ENCODE measurements at places on chromosomes 7 and 10.
A peak's percentile ranks its signal among the peaks of the same experiment; 100 is the strongest.

- no peak for DNase-seq
These were observed 87.0 kb downstream of the SGMS1 start for GRCh38 chr10:50536617-50537240.

GRCh38 chr7:131170440-131171271, 157.0 kb upstream of the MKLN1 start:
- no peak for DNase-seq

DNA sequence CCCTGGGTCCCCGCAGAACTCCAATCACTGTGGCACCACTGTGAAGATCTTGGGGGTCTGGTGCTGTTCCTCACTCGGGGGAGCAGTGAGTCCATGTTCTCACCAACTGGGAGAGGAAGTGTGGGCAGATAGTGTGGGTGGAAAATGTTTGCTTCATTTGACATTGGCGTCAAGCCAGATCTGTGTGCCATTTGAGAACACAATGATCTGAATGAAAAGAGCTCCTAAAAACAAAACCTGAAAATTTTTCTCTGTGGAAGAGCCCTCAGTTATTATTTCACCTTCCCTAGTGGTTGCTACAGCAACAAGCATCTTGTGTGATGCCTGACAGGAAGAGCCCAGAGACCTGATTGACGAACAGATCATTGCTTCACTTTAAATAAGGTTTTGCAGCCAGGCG, 125.6 kb downstream of the VIPR2 start:
- no peak for DNase-seq

GRCh38 chr7:82678716-82679115, 235.1 kb upstream of the CACNA2D1 start:
- peak; percentile 17 for DNase-seq

DNA sequence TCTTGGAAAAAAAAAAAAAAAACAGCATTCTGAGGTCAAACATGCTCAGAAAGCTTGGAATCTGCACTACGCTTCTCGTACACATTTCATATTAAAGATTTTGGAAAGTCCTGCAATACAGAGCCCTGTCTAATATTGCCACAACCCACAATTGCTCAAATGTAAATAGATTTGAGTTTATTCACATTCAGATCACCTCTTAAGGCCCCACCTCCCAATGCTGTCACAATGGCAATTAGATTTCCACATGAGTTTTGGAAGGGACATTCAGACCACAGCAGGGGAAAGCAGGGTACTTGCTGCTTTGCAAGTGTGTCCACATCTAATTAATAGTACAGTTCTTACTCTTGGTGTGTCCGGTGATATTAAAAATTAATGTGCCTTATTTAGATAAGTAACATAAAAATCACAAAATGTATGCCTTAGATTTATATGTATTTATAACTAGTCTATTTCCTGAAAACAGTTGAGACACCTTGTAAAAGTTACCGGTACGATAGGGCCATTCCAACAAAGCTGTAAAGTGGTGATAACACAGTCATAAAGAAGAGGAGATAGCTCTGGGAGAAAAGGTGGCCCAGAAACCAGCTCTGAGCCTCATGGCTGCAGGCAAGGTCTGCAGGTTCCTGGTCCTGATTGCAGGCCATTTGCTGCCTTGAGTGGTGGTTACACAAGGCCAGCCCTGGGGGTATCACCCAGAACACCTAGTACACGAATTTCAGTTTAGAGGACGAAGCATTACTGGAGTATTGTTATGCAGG, 27.9 kb downstream of the EGFR start:
- DNase-seq = peak; percentile 44

DNA sequence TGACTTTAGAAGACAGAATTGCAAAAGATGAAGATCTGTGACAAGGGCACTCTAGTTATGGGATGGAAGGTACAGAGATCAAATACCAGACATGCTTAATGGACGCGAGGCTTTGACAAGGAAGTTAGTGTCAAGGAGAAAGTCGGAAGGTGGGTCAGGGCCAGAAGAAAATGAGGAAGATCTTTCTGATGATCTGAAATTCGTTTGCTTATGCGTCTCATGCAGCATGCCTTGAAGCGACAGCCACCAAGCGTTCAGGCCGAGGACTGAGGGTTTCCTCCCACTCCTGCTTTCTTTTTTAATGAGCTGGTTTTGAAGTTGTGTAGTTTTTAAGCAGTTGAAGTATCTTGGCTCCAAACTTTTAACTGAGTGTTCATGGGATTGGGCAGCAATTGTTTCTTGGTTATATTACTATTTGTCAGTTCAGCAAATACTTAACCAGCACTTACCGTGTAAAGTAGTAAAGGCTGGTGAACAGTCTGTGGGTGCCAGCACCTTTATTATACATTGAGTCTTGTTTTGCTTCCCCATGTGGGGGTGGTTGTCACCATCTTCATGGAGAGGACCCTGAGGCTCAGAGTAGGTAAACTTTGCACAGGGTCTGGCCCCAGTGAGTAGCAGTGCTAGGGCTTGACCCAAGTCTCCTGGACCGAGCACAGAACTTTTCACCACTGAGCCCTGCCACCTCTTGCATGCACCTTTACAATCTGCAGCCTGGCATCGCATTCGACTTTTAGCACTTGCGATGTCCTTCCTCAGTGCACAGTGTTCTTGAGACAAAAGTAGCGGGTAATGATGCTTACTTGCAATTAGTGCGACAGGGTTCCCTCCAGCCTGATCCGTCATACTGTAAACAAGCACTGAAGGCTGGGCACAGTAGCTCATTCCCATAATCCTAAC, 14.3 kb upstream of the BHLHA15 start:
- DNase-seq = no peak

DNA sequence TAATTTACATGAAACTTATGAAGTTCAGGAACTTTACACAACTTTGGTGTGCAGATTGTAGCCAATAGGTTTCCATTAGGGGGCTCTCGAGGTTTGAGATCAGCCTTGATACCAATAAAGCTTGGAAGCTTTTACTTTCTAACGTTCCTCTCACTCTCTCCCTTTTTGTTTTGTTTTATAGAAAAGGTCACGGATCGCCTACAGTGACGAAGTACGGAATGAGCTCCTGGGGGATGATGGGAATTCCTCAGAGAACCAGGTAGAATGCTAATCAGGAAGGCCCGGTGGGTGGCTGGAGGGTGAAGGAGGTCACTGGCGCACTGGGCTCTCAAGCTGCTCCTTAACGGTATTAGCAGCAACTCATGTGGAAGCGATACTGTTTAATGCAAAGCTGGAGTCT, 79.9 kb downstream of the VTI1A start:
- DNase-seq = no peak

DNA sequence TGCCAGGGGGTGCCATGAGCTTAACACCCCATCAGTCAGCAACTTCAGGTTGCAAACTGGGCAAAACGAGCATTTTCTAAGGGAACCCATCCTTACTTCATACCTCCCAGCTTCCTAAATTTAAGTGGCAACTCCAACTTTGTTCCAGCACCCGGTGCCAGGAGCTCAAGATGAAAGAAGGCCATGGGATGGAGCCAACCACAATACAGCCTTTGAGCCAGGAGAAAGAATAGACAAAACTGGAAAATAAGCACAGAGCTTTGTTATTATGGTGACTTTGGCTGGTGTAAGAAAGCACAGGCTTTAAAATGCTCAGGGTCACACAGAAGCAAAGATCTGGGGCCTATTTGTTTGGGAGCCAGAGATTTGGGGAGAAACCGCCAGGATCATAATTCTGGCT, 388.7 kb upstream of the MGMT start:
- no peak for DNase-seq

DNA sequence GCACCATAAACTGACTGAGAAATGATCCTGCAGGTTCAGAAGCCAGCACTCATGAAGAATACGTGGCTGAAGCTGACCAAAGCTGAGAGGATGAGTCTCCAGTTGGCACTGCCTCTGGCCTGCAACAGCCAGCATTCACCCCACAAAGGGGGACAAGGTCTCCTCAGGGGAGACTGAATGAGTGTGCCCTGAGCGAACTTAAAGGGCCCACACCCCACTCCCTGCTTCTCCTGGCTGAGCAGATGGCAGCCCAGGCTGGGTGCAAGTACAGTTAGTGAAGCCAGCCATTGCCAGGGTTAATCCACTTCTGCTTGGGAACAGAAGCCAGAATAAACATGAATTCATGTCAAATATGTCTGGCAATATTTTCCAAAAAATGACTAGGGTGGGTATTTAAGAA, 98.1 kb downstream of the PPP1R17 start:
- DNase-seq = no peak

DNA sequence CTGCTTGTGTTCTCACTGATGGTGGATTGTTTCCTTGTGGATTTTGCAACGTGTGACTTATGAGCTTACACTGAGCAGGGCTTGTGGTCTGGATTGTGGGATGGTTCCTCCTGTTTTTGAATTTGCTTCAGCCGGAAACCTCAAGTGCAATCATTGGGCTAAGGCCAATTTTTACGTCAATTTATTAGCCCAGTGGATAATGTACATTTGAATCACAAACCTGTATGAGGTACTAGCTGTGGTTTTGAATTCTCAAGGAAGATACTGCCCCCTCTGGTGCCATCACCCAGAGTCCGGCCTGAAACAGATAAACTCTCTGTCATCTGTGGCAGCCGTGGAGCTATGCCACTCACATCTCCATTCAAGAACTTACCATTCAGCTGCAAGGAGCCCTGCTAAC, 7.3 kb upstream of the ZNF777 start:
- peak; percentile 14 for DNase-seq

DNA sequence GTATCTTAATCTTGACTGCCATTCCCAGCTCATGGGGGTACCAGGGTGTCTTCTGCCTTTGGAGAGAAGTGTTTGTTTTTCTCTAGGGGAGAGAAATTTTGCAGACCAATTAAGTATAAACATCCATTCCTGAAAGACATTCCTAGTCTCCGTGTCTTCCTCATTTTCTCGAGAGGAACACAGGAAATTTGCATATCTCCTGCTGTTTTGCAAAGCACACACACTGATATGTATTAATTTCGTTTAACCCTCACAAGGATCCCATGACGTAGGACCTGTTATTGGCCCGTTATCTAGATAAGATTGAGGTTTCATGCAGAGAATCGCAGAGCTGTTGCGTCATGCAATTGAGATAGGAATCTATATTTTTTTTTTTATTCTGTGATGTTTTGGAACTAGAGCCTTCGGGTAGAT, 944 bp downstream of the RHBDD2 start:
- DNase-seq = peak; percentile 61

DNA sequence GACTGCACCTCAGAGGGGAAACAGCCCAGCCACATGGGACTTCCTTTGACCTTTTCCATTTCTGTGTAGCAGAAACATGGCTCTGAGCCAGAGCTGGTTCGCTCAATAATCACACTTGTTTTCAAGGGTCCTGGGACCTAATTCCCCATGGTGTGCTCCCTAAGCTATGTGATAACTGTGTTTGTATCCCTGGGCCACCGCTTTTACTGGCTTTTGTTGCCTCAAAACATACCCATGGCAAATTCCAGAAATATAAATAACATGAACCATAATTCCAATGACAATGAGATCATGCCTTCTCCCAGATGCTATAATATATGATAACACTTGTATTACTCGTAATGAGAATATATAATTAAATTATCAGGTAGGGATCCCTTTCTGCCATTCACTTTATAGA, 196.4 kb downstream of the GFRA1 start:
- DNase-seq = no peak

DNA sequence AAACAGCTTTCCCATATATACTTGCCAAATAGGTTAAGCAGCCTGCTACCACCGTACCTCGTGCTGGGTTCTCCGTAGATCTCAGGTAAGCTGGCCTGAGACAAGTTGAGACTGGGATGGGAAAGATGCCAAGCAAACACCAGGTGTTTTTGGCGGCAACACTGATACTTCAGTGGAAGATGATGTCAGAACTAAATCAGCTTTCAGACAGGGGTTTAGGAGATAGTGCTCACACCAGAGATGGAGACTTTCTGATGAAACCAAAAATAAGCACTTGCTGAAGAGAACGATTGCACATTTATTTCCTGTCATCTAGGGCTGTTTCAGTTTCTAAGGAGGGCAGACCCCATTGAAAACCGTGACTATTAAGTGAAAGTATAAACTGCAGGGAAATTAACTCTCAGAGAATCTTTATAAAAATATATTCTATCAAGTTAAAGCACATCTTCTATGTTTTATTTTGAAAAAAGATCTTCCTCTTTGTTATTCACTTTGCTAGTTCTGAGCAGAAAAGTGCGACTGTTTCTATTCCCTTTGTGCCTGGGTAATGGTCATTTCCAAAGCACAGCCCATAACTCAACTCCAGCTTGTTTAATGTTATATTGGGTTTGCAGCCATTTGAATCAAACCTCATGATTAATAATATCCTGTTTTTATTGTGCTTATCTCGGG, 149.9 kb downstream of the CPED1 start:
- DNase-seq = peak; percentile 6

DNA sequence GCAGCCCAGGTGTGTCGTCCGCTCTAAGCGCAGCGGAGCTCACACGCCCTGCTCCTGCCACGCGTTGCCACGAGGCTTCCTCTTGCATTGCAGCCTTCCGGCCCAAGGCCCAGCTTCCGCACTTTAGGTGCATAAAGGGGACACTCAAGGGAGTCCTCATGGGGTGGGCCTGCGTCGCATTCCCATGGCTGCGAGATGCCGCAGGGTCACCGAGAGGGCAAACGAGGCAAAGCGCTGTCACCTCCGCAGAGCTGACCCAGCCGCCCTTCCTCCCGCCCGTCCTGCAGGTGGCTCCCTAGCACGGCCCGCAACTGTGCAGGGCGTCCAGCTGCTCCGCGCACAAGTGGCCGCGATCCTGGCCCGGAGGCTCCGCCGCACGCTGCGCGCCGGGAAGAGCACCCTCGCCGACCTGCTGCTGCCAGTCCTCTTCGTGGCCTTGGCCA, 283.5 kb downstream of the ABCA13 start:
- no peak for DNase-seq

DNA sequence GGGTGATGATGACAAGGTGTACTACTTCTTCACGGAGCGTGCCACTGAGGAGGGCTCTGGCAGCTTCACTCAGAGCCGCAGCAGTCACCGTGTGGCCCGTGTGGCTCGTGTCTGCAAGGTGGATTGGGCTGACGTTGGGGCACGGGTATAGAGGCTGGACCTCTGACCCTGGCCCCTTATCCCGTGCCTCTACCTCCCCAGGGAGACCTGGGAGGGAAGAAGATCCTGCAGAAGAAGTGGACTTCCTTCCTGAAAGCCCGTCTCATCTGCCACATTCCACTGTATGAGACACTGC, 8.4 kb downstream of the MRPL43 start:
- DNase-seq = no peak

Measured in LNCaP clone FGC (cell line).